ENCODE measurements at places on chromosomes 1 and 21. TPM values are rescaled to one million over a fixed set of nuclear protein-coding genes. Genes with fewer than 3 reads are reported as not detected.

GRCh38 chr1:20037877-20038276 lies 32.1 kb upstream of the PLA2G5 start:
- peak; percentile 31 for DNase-seq

- DNase-seq = peak; percentile 45
These were observed 1.1 kb downstream of the TOR3A start for GRCh38 chr1:179082999-179083335.

GRCh38 chr1:224783006-224783651 lies 146.3 kb upstream of the DNAH14 start:
- DNase-seq = no peak

GRCh38 chr1:93600663-93601062 lies 81.0 kb downstream of the BCAR3 start:
- DNase-seq = no peak

- DNase-seq = no peak
These were observed 3.3 kb upstream of the CACYBP start for GRCh38 chr1:174996476-174996875.

The NBPF4 gene
- total RNA-seq = not detected

DNA sequence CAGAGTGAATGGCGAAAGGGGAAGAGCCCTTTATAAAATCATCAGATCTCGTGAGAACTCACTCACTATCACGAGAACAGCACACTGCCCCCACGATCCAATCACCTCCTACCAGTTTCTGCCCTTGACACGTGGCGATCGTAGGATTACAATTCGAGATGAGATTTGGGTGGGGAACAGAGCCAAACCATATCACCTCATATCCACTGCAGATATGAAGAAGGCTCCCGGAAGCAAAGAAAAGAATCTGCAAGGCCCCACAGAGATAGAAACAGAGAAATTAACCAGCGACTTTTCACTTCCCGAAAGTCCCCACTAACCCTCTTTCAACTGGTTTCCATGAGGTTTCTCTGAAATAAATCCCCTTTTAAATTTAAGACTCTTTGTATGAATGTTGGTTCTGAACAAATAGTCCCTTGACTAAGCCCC lies 86.2 kb upstream of the IRF2BP2 start:
- no peak for DNase-seq

The FMO5 gene
- total RNA-seq = 0.50 TPM

The BTBD8 gene
- 1.5 TPM for total RNA-seq

- DNase-seq = no peak
These were observed 175.0 kb downstream of the SMYD3 start for GRCh38 chr1:246332078-246332477.

GRCh38 chr1:11044849-11045427 lies 2.1 kb downstream of the MASP2 start:
- no peak for DNase-seq

The PRPF38B gene
- total RNA-seq = 69.1 TPM

The GJA4 gene
- total RNA-seq = not detected

The FAM72B gene
- total RNA-seq = 28.7 TPM

DNA sequence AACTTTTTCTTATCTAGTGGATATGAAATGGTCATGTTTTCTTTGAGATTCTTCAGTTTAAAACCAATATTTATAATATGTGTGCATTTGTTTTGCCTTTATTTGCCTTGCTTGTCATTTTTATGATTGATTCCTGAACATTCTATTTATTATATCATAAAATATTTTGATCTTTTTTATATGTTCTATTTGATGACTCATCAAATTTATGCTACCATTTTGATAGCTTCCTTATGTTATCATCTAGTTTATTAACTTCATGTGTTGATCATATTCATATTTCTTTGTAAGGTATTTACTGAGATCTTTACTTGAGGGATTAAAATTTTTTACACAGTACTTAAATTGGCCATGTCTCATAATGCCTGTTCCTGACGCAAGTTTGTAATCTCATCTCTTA lies 1650.0 kb downstream of the AMY1C start:
- DNase-seq = no peak

The SHE gene
- not detected for total RNA-seq

DNA sequence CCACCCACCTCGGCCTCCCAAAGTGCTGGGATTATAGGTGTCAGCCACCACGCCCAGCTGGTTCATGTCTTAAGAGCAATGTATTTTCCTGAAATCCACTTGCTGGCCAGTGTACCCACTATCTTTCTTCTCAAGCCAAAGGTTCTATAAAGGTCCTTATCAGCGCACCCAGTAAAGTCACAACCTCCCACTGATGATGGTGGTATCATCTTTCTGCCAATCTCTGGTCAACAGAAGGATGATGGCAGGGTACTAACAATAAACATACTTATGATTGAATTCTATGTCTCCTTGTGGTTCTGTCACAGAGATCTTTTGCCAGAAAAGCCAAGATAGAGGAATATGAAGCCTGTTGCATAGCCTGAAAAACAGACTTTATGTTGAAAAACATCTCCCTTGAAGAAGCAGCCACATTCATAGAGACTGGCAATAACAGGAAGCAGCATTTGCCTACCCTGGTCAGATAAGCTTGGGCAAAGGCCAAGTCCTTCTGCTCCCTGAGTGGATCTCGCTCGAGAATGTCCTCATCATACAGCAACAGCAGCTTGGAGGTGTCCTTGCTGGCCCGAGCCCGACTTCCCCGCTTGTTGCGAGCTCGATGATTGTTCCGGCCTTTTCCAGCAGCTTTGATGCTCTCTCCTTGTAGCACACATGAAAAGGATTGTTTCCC lies 73.0 kb downstream of the DAP3 start:
- no peak for DNase-seq

DNA sequence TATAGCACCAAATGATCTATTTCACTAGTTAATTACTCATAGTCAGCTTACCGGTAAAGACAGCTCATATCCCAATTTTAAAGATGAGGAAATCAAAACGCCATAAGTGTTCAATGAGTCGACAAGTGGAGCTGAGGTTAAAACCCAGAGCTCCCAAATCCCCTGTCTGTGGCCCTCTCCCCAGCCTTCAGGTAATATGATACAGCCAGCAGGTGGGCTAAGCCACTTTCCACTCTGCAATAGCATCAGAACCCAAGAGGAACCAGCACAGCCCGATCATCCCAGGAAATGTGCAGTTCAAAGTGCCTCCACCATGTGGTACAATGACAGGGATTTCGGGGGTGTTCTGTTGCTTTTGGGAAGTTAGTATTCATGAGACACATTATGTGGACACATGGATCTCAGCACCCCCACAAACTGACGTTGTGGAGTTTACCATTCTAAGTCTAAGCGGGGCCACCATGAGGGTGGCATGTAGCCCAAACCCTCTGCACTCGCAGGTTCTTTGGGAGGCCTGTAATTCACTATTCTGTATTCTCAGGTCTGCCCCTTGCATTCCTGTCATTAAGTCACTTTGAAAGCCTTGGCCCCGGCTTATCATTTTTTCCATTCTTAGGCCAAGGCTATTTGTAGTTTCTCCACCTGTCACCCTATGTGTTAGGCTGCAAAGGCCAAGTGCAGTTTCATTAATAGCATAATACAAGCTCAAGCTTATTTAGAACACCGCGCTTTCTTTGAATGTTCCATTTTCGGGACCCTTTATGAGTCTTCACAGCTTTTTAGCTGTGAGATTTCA lies 26.3 kb upstream of the ACTN2 start:
- DNase-seq = no peak

The GRHL3 gene
- not detected for total RNA-seq

GRCh38 chr1:78071696-78072095 lies 25.9 kb downstream of the GIPC2 start:
- DNase-seq = no peak

DNA sequence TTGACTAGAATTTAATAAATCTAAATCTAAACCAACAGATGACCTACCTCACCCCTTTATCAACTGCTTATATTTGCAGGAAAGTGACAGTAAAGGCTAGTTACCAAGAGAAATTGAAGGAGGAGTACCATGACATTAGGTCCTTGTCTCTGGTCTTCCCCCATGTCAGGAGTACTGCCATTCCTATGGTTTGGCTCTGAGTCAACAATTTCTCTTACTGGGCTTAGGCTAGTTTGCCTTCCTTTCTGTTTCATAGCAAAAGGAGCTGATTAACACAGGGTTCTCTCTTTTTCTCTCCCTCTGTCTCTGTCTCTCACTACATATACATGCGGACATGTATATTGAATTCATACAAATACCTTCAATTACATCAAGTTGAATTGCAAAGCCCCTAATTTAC lies 579.9 kb downstream of the DPYD start:
- DNase-seq = no peak

DNA sequence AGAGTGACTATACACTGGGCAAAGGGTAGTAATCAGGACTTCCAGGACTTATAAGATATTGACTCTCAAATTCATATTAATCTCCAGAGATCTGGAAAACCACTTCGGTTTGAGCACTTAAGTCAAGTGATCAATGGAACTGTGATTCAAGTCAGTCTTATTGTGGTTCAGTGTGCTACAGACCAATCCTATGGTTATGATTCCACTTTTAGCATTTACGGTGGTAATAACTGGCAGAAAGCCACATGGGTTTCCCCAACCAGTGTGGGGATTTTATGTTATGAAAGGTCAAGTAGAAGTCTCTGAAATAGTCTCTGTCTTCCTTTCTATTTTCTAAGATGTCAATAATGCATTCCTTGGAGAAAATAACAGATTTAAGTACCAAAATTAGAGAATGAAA lies 151.3 kb upstream of the NEGR1 start:
- DNase-seq = no peak

GRCh38 chr1:25948641-25949040 lies 42.4 kb upstream of the STMN1 start:
- no peak for DNase-seq

DNA sequence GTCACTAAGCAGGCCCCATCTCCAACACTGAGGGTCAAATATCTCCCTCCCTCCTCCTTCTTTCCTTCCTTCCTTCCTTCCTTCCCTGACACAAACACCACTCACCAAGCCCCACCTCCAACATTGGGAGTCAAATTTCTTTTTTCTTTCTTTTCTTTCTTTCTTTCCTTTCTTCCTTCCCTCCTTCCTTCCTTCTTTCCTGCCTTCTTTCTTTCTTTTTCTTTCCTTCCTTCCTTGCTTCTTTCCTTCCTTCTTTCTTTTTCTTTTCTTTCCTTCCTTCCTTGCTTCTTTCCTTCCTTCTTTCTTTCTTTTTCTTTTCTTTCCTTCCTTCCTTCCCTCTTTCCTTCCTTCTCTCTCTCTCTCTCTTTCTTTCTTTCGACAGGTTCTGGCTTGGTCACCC lies 79.2 kb upstream of the ETS2 start:
- no peak for DNase-seq

The LHX8 gene
- not detected for total RNA-seq

The URB2 gene
- 17.5 TPM for total RNA-seq

DNA sequence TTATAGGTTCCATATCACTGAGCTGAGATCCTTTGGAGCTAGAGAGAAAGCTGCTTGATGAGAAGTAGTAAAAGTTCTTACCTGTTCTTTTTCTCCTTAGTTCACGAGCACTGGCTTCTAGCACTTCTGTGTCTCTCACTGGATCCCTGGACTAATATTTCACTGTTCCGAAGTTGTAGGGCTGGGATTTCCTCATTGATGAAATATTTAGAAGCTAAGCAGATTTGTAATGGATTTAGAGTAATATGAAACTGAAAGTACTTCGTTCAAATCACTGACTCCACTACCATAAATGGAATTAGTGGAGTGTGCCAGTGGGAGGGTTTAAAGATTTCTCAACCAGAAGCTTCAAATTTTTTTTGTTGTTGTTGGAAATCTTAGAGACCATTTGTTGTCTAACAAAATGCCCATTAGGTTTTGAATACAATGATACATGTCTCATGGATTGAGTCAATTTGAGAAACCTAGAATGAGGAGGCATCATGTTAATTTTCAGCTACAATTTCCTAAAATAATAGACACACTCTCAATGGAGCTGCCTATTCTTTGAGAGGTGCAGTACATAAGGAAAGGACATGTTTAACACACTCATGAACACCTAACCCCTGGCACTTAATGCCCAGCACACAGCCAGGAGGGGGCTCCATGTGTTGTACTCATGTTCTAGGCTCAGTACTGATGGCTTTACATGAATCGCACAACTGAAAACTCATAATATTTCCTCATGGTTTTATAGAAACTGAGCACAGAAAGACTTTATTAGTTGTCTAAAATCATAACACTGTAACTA lies at the start of gene GBP1:
GBP1 (minus strand) TSS at position 130 of the 790 bp plus-strand sequence. CDS start 1,974 bp downstream, outside the sequence.
- peak; percentile 43 for DNase-seq

The LRRC3 gene
- total RNA-seq = 3.4 TPM

- DNase-seq = peak; percentile 65
These were observed 13.4 kb downstream of the SWT1 start for GRCh38 chr1:185170291-185170848.

The CHODL gene
- not detected for total RNA-seq

DNA sequence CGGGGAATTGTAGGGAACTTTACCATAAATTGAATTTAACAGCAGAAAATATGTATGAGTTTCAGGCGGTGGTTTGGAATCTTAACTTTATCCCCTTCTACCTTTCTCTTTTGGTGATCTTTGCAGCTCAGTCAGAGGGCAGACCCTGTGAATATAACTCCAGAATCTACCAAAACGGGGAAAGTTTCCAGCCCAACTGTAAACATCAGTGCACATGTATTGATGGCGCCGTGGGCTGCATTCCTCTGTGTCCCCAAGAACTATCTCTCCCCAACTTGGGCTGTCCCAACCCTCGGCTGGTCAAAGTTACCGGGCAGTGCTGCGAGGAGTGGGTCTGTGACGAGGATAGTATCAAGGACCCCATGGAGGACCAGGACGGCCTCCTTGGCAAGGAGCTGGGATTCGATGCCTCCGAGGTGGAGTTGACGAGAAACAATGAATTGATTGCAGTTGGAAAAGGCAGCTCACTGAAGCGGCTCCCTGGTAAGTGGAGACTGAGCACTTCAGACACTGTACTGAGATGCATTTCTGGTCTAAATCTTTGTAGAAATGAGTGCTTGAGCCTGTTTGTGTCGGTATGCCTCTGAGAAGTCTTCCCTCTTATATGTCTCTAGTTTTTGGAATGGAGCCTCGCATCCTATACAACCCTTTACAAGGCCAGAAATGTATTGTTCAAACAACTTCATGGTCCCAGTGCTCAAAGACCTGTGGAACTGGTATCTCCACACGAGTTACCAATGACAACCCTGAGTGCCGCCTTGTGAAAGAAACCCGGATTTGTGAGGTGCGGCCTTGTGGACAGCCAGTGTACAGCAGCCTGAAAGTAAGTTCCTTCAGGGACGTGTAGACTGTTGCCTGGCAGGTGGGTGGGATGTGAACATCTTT lies 1.5 kb downstream of the CCN1 start:
- DNase-seq = no peak

The SLC2A5 gene
- not detected for total RNA-seq

The F5 gene
- total RNA-seq = 1.4 TPM

- DNase-seq = no peak
These were observed 225.4 kb upstream of the NRIP1 start for GRCh38 chr21:15289896-15290841.

The EPHA10 gene
- not detected for total RNA-seq

- DNase-seq = no peak
These were observed 101.5 kb upstream of the CSF3R start for GRCh38 chr1:36583980-36584782.

The C8A gene
- not detected for total RNA-seq
